Articular chondrocyte of knee joint (primary cell): ENCODE measurements at places on chromosomes 5 and 9. TPM values are rescaled to one million over a fixed set of nuclear protein-coding genes. Genes with fewer than 3 reads are reported as not detected.

The ACER2 gene
- 1.6 and 2.1 TPM in 2 replicates for total RNA-seq

The CDKN2B-AS1 gene
- 2.1 and 6.7 TPM in 2 replicates for total RNA-seq

The TNFSF15 gene
- 5.9 and 7.7 TPM in 2 replicates for total RNA-seq

The SPATA31D4 gene
- not detected in 2 replicates for total RNA-seq

The LHX3 gene
- total RNA-seq = not detected in 2 replicates

The PFN3 gene
- total RNA-seq = not detected in 2 replicates

The PLAC8L1 gene
- not detected in 2 replicates for total RNA-seq

The IL4 gene
- not detected in 2 replicates for total RNA-seq
